ENCODE measurements at places on chromosomes 5 and 9.

GRCh38 chr5:181160152-181160754 lies 12.9 kb downstream of the OR2V2 start:
- DNase-seq: peak; percentile 43

DNA sequence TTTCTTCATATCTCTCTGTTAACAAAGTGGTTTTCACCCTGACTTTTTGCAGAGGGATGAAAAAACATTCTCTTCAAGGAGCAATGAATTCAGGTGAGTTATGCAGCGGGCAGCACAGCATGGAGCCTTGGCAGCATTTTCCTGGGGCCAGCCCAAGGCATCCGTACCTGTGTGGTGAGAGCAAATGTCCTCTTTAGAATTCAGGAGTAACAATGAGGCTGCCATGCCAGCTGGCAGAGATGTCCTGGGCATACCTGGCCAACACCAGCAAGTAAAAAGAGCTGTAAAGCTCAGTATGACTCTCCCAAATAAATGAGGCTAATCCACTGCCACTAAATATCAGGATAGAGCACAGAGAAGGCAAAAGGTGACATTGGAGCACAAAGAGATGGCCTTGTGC lies 277.6 kb upstream of the TRPC7 start:
- DNase-seq: no peak

- no peak for DNase-seq
These were observed 122.5 kb downstream of the TMEM174 start for GRCh38 chr5:73295447-73295846.

DNA sequence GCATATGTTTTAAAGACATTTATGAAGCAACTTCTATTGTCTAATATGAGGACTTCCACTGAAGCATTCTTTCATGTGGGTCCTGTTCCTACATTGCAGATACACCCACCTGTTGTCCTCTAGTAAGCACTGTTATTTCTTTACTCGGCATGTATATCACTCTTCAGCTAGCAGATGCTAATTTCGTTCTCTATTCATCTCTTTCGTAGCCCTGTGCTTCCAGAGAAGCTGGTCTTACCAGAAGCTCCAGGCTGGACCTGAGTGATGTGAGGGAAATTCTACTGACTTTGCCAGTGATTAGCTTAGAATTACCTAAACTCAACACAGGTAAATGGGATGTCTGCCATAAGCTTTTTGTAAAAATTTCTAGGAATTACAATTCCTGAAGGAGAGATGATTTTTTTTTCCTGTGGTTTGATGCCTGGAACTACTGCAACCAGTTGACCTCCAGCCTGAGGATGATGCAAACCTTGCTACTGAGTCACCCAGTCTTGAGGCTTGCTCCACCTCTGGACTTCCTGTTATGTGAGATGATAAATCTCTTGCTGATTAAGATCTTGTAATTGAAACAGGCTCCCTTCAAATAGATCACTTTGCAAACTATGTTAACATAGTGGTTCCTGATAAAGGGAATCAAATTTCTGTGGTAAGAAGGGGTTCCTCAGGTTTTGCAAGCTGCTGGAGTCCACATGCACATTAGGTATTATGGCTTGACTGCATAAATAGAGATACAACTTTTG lies 52.2 kb upstream of the SPINK5 start:
- DNase-seq: no peak

DNA sequence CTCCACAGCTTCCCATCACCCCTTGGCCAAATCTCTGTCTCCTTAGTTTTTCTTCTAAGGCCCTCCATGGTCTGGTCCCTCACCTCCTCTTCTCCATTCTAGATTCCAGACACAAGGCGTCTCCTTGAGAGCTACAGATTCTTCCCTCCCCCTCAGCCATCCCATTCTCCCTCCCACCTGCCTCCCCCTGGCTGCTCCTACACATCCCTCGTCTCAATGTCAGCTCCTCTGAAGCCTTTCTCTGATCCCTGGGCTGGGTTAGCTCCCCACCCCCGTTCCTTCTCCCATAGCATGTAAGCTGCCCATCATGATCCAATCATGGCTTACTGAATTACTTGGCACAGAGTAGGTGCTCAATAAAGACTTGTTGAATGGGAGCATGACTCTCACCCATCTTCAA lies 69.0 kb downstream of the ANKH start:
- DNase-seq: no peak

- DNase-seq: no peak
These were observed 16.4 kb upstream of the ADAMTSL1 start for GRCh38 chr9:18457510-18457909.

DNA sequence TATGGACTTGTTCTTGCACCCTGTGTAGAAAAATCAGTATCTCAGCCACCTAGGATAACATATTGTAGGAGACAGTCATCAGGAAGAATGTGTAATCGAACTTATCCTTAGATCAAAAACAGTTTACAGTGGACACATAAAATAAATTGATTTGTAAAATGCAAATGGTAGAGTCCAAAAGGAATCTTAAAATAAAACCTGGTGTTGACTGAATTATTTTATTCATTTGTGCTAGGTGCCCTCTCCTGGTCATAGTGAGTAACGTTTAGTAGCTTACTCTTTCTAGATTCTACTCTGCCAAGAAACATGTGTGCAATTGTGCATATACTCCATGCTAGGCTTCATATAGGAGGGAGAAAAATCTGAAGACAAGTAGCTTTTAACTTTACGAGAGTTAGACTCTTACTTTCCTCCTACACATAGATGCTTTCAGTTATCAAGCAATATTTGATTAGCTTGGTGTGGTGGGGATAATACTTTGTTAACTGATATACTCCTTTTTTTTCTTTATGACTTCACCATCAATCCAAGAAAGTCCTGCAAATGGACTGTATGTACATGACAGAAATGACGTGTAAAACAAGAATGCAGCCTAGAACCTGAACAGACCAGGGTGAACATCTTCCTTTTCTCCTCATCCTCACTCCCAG lies 23.7 kb upstream of the LOX start:
- DNase-seq: peak; percentile 50

DNA sequence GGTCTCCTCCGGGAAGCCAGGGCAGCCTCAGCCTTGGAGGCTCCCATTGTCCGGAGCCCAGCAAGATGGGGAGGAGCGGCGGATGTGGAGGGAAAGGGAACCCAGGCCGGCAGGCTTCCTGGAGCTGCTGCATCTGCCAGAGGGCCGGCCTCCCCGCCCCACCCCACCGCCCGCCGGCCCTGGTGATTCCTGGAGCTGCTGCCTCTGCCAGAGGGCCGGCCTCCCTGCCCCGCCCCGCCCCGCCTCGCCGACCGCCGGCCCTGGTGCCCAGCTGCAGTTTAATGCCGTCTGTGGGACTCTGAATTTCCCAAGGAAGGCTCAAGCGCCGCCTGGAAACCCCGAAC lies 31.6 kb downstream of the EXD3 start:
- no peak for DNase-seq

- no peak for DNase-seq
These were observed 541.4 kb downstream of the KCTD16 start for GRCh38 chr5:144712090-144712489.

- no peak for DNase-seq
These were observed 55.9 kb downstream of the ADAM19 start for GRCh38 chr5:157519579-157520253.

GRCh38 chr5:17396247-17396646 lies 101.8 kb upstream of the TAF11L2 start:
- DNase-seq: no peak

GRCh38 chr5:72246954-72247442 lies 73.0 kb downstream of the MRPS27 start:
- DNase-seq: no peak

GRCh38 chr9:87065981-87066380 lies 118.7 kb upstream of the GAS1 start:
- DNase-seq: no peak

- no peak for DNase-seq
These were observed 101.7 kb downstream of the APTX start for GRCh38 chr9:32899761-32900160.

GRCh38 chr9:30757723-30758122 lies 1626.7 kb upstream of the ACO1 start:
- DNase-seq: no peak

DNA sequence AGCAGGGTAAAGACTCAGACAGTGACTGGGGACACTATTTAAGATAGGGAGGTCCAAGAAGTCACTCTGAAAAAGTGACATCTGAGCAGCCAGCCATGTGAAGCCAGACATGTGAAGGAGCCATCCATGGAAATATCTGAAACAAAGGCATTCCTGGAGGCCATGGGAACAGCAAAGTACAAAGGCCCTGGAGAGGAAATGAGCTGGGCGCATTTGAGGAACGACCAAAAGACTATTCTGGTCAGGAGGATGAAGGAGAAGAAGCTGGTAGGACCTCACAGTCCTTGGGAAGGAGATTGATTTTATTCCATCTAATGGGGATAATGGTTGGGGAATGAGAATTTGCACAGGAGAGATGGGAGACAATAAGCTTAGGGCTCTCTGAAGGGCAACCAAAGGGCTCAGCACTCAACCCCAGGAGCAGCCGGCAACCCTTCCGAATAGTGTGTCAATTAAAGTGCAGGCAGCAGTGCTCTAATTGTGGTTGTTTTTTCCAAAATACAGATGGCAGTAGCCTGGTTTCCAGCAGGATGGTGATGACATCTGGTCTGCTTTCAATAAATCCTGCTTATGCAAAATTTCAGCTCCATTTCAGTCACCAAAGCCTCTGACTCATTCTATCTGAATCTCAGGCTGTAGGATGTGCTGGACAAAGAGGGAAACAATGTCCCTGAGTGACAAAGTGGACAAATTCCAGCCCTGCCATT lies 26.7 kb downstream of the FOXI1 start:
- DNase-seq: no peak

DNA sequence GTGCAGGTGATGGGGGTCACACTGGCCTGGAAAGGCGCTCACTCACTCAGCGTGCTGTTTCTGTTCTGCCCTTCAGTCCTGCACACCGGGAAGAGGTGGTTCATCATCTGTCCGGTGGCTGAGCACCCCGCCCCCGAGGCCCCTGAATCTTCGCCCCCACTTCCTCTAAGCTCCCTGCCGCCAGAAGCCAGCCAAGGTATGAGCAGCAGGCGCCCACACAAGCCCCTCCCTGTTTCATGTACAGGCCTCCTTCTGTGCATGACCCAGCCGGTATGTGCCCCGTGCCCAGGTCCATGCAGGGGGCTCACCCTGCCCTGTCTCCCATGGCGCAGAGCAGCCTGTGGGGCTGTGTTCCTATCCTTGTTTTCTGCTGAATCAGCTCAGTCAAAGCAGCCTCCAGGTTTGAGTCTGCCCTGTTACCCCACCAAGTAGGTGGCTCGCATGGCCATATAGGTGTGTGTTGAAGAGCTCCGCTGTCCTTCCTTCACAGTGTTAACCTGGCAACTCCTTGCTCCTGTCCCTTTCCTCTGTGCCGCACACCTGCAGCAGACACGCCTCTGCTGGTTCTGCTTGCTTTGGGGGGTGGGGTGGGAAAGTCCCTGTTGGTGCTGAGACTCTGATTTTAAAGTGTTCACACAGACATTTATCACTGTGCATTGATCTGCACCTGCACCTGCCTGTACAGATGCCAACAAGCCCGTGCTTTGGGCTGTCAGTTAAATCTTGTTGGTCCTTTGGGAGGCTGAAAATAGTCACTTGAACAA lies 84.8 kb downstream of the WNK2 start:
- peak; percentile 44 for DNase-seq

- no peak for DNase-seq
These were observed 52.5 kb upstream of the SLC2A8 start for GRCh38 chr9:127344368-127345000.

DNA sequence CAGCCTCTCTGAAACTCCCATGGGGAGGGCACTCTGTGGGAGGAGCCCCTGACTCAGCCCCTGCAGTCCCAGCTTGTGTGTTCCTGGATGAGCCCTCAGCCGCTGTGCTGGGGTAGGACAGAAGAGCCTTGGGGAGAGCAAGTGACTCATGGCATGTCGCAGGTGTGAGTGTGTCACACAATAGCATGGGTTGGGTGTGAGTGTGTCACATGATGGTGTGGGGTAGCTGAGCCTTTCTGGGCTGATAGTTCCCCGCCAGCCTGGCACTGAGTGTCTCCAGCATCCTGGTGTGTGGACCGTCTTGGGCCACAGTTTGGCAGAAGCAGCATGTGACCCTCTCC lies 83.4 kb downstream of the PHF2 start:
- no peak for DNase-seq

DNA sequence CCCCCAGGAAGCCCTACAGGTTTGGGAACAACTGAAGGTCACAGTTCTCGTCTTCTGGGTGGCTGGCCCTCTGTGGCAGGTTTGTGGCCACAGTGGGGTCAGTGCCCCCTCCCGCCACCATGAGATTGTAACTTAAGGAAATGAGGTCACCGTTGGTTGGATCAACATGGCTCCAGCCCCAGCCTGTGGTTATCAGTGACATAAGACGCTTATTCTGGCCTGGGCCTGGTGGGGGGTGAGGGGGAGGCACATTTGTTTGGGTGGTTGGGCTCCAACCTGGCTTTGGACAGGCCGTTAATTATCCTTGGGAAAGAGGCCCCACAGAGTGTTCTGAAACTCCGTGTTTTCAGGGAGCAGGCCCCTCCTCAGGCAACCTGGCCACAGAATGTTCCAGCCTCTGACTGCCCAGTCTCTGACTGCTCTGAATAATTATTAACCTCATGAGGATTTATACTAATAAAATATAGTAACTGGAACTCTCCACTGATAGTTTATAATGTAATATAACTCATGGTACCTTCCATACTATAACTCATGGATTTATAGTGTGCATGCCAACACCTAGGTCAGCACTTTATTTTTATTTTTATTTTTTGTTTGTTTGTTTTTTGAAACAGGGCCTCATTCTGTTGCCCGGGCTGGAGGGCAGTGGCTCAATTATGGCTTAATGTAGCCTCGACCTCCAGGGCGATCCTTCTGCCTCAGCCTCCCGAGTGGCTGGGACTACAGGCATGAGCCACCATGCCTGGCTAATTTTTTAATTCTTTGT lies 58.0 kb upstream of the RPL26L1 start:
- no peak for DNase-seq

DNA sequence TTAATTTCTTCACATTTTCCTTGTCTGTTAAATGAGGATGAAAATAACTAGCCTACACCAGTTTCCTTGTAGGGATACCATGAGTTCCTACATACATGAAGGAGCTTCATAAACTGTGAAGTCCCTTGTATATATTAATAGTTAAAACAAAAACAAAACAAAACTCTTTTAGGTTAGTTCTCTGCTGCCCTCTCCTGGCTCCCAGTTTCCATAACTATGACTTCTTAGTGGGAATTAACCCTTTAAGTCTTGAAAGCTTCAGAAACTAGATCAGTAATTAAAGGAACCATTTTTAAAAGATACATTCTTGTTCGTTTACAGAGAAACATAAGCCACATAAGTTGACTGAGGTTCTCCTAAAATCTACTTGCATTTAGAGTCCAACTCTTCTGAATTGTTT lies 500.0 kb upstream of the C9orf72 start:
- DNase-seq: peak; percentile 28

DNA sequence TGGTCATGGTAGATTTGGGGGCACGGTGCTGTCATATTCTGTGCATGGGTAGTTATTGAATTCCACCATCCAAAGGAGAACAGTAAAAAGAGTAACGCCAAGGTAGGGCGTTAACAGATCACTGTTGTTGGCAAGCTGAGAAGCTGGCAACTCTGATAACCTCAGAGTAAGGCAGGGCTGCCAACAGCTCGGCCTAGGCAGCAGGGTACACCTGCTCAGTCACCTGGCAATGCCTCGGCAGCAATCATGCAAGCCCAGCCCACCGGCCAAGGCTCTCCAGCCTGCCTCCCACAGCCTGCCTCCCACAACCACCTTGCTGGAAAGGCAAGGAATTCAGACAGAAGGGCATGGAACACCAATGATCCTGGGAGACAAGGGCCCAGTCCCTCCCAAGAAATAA lies 63.9 kb downstream of the KLHL3 start:
- no peak for DNase-seq

Data from NCI-H2081 (cell line).